ENCODE measurements at places on chromosomes 7 and 10.

DNA sequence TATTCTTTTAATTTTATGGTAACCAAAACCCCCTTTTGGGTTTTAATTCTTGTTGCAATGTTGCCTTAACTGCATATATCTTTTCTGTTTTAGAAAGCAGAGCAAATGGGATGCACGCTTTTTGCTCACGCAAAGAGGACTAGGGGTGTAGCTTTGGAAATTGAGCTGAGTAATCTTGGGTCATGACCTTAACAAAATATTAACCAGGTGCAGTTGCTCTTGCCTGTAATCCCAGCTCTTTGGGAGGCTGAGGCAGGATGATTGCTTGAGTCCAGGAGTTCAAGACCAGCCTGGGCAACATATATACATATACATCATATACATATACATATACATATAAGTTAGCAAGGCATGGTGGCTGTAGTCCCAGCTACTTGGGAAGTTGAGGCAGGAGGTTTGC, 172.9 kb upstream of the BMPER start:
- no peak for DNase-seq

GRCh38 chr7:132558815-132559214, 17.5 kb downstream of the PLXNA4 start:
- DNase-seq: no peak

DNA sequence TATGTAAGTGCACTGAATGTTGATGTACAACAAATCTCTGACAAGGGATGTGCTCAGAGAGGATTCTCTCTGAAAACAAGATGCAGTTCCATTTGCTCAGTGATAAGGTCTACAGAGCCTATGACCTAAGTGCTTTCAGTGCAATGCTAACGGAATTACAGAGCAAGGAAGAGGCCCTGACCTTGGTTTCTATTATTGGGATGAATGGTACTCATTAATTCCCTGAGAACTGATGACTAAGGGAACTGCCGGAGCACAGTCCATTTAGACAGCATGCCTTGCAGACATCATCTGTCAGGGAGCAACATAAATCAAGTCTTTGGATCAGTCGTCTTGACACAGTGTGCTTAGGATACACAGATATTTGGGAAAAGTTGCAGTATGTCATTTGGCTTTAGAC, 340.8 kb downstream of the PHTF2 start:
- DNase-seq: no peak

DNA sequence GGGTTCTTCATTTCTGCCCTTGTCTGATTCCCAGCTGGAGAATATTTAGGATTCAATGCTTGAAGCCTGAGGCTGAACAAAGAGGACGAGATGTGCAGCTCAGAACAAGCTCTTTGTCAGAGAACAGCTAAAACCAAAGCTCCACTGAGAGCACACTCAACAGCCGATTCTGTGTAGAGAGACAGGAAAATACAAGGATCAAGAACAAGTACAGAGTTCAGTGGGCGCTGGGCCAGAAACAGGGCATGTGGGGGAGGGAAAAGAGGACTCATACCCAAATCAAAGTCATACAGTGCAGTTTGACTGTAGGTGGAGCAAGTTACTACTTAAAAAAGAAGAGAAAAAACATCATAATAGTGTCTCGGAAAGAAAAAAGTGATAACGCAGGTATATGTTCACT, at the start of gene AGMO:
Gene AGMO, minus strand, starts transcription at position 181 of the 400 bp plus-strand sequence.
- no peak for DNase-seq

GRCh38 chr7:106400923-106401322, 116.1 kb upstream of the NAMPT start:
- DNase-seq: no peak

DNA sequence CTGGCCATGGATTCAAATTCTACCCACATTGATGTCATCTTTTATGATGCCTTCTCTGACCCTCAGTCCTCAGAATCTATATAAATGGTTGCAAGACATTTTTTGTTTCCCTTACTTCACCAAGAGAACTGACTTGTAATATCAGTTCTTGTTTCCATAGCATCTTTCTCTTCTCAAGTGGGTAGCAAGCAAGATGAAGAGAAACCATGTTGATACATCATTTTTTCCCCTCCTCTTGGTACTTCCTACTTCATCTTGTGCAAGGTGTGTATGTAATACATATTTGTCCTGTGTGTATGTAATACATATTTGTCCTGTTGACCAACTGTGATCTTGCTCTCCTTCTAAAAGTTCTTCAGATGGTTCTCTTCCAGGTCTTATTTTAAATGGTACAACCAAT, 348.6 kb downstream of the PTEN start:
- DNase-seq: no peak

GRCh38 chr7:99947608-99948007, 18.2 kb upstream of the GJC3 start:
- DNase-seq: no peak

DNA sequence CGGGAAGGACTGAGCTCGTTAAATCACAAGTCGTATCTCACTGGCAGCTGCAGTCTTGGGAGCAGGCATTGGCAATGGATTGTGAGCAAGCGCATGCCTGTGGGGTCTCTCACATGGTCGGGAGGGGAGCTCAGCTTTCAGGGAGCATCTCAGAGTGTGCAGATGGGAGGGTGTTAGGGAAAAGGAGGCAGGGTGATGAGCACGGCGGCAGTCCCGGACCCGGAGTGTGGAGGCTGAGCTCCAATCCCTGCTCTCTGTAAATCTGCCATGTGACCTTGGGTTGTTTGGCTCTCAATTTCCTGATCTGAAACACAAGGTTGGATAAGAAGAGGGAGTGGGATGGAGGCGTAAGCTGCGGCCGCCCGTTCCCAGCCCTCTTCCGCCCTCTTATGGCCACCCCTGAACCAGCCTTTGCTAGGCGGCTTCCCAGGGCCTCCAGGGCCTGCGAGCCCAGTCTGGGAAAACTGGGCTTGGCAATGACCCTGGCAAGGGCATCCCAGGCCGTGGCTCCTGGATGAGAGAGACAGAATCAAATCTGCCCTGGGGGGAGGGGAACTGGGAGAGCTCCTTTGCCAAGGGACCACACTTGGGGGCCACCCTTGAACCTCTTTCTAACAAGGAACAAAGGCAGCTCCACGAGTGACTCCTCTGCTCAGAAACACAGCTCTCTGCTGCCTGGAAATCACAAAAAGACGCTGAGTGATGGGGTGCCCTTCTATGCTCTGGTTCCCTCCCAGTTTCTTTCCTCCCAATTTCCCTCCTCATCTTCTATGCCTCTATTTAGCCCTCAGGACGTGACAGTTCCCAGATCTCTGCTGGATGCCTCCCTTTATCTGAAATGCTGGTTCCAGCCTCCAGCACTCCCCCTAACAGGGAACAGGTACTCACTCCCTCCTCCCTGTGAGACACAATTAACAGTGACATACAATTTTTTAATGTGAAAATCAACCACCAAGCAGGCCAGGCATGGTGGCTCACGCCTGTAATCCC, 41.7 kb upstream of the LOXL4 start:
- DNase-seq: peak; percentile 85

- no peak for DNase-seq
Measured at GRCh38 chr7:108459922-108460551, 3.8 kb upstream of the NRCAM start.

GRCh38 chr10:102435529-102436233, 3.3 kb upstream of the CUEDC2 start:
- no peak for DNase-seq

DNA sequence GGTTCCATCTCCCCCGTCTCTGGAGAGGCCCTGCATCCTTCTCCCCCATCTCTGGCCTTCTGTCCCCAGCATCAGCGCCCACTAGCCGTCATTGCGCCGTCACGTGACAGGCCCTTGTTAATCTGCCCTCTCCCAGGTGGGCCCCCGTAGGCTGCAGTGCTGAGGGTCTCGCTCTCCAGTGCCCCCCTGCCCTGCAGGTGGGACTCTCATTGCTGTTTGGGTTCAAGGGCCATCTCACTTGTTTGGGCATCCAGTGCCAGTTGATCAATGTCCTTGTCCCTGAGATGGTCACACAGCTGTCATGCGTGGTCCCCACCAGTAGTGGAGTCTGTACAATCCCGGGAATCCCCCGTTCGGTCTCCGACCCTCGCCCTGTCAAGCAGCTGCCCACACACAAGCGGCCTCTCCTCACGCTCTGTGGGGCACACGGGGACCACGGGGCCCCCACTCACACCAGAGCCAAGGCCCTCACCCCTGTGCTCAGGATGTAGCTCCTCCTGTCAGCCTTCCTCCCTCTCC, 114.0 kb downstream of the INPP5A start:
- no peak for DNase-seq

DNA sequence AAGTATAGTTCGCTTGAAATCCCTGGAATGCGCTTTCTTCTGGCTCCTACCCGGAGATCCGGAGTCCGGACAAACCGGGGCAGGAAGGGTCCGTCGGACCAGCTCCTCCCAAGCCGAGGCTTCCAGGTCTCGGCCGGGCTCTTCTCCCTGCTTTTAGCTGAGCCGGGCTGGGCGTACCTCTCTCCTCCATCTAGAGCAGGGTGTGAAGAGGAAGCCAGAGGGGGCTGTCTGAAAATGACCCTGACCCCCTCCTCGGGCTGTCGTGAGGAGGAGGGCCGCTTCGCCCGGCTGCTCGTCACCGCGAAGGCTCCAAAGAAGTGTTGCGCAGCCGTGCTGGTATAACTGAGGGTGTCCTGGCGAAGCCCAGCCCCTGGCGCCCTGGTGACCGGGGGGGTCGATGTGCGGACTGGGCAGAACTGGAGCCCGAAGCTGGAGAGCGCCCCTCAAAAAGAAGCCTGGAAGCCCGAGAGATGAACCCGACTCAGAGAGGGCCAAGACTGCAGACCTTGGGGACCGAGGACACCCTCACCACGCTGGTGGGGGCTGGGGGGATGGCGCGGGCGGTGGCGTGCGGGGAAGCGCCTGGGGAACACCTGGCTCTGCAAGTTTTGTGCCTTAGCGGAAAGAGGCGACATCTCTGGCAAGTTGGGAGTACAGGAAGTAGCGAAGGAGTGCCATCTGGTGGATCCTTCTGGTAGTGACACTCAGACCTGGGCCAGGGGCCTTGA, 5.7 kb downstream of the KAZALD1 start:
- peak; percentile 78 for DNase-seq

- no peak for DNase-seq
Measured at GRCh38 chr7:100506356-100506923, 22.7 kb downstream of the NYAP1 start.

- DNase-seq: no peak
Measured at GRCh38 chr10:12847361-12847975, 154.0 kb downstream of the CCDC3 start.

GRCh38 chr10:35887685-35888084, 245.6 kb upstream of the FZD8 start:
- no peak for DNase-seq

DNA sequence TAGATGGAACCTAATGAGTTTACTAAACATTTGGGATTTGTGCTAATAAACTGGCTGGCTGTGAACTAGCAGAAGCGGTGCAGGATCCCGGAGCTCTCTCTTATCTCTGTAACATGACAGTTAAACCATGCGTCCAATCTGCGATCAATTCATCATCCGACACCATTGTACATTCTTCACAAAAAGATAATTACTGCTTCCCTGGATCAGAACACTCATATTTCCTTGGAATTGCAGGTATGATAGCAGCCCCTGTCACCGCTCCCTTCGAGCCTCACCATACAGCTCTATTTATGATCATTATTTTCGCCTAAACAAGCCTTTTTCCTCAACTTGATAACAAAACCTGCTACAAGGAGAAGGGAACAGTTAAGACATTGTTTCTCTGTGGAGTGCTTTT, 18.5 kb downstream of the EBF3 start:
- no peak for DNase-seq

DNA sequence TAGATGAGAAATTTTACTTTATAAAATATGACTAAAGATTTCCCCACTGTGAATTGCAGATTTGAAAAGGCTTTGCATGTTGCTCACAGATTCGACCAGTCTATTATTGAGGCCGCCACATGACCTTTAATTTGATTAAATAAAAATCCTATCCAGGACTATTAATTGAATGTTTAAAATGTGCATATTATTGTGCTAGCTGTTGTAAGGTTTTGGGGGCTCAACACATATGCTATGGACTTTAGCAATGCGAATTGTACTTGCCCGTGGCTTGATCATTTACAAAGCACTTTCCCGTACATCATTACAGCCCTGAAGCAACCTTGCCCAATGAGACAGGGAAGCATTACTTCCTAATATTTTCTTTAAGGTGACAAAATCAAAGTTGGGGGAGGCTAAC, 243.0 kb downstream of the ACTR3B start:
- no peak for DNase-seq

GRCh38 chr10:110868981-110869380, 2.7 kb upstream of the PDCD4 start:
- DNase-seq: no peak

GRCh38 chr7:35477609-35478008, 217.3 kb downstream of the HERPUD2 start:
- no peak for DNase-seq

GRCh38 chr10:3500408-3500856, 284.6 kb downstream of the KLF6 start:
- DNase-seq: no peak

DNA sequence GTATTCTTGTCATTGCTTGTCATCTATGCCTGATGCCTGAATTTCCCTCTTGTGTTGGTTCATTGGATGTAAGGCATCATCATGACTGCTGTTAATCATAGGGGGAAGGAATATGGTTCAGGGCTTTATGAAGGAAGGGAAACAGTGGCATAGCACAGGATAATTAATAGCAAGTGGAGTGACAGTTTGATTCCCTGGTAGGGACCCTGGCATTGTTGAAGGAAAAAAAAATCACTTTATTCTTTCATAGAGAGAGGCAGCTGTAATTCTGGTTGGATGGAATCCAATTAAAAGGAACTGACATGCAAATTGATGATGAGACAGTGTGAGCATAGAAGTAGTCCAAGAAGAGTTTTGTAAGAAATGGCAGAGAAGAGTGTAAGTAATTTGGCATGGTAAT, 121.4 kb downstream of the AUTS2 start:
- DNase-seq: no peak

DNA sequence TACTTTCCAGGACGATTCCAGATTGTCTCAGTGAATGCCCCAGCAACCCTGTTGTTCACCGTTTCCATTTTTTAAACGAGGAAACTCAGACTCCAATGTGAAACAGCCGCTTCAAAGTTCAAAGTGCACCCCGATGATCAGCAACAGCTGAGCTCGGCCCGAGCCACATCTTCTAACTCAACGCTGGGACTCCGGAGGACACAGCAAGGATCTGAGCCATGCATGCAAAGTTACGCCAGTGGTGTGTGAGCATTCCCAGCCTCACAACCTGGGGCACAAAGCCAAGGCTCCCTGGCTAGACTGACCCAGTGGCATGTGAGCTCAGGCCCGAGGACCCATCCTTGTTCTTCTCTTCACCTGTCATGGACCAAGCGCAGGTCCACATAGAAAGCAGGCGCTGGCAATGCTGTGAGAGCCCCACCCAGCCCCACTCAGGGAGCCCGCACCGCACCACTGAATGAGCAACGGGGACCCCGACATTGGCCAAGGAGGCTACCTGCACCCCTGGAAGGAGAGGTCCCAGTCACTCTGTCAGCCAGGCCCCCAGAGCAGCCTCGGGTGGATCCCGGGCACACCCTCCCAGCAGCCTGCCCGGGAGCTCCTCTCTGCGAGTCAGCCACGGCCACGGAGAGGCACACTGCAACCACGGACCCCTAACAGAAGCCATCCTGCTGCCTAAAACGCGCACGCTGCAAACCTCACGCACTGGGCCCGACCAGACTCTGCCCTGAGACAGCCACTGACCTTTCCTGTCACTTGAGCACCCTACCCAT, 82.9 kb downstream of the MAD1L1 start:
- no peak for DNase-seq

- DNase-seq: no peak
Measured at GRCh38 chr10:74841265-74841973, 15.0 kb downstream of the KAT6B start.

GRCh38 chr7:151679071-151679708, 159.5 kb upstream of the RHEB start:
- DNase-seq: no peak
